ENCODE measurements at places on chromosomes 2 and 18. TPM values are rescaled to one million over a fixed set of nuclear protein-coding genes. Genes with fewer than 3 reads are reported as not detected.
A peak's percentile ranks its signal among the peaks of the same experiment; 100 is the strongest.

DNA sequence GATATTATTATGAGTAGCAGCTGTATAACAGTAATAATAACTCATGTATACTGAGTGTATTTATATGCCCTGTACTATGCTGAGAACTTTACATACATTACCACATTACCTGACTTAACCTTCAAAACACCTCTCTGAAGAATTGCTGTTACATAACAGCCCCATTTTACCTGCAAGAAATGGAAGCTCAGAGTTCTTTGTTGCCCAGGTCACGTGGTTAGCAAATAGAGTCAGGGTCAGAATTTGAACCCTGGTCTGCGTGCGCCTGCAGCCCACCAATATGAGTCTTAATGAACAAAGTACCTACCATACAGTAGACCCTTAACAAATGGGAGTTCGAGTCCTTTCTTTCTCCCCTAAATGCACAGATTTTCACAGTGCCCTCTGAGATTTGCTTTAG is 101.9 kb downstream of the MCFD2 start:
- DNase-seq = peak; percentile 14
- H3K27me3 ChIP-seq = no peaks in the 10 kb centered on the region
- H3K36me3 ChIP-seq = no peaks in the 10 kb centered on the region
- H3K4me1 ChIP-seq = peaks cover 21% of the 10 kb centered on the region
- H3K27ac ChIP-seq = peak overlapping the region; percentile 79

- H3K36me3 ChIP-seq = no peaks in the 10 kb centered on the region
- H3K27ac ChIP-seq = no peak overlapping the region
- H3K4me1 ChIP-seq = no peaks in the 10 kb centered on the region
- H3K27me3 ChIP-seq = no peaks in the 10 kb centered on the region
- DNase-seq = no peak
Observed at GRCh38 chr2:100070078-100070477, 72.3 kb downstream of the AFF3 start.

GRCh38 chr18:55907453-55908175 is 319.6 kb upstream of the TCF4 start:
- no peaks in the 10 kb centered on the region for H3K4me1 ChIP-seq
- H3K27me3 ChIP-seq = no peaks in the 10 kb centered on the region
- no peak for DNase-seq
- no peak overlapping the region for H3K27ac ChIP-seq
- no peaks in the 10 kb centered on the region for H3K36me3 ChIP-seq

DNA sequence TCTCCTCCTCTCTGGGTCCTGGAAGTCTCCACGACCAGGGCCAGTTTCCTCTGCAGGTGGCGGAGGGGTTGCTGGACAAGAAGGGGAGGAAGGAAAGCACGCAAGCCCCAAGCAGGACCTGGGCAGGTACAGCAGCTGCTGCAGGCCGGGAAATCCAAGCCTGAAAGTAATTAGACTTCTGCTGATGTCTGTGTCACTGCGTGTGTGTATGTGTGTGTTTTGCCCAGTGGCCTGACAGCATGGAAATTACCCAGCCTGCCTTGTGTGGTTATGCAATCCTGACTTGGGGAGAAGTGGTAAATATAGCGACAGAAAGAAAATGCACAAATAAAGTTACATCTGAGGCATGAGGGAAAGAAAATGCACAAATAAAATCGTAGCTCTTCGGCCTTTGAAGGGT is 121.8 kb upstream of the ZBTB14 start:
- no peaks in the 10 kb centered on the region for H3K4me1 ChIP-seq
- no peaks in the 10 kb centered on the region for H3K27me3 ChIP-seq
- no peak overlapping the region for H3K4me3 ChIP-seq
- H3K27ac ChIP-seq = no peak overlapping the region
- no peaks in the 10 kb centered on the region for H3K36me3 ChIP-seq

The AQP12B gene
- total RNA-seq = not detected

GRCh38 chr2:69309351-69310110 is 77.5 kb downstream of the GFPT1 start:
- no peaks in the 10 kb centered on the region for H3K36me3 ChIP-seq
- peak overlapping the region; percentile 88 for H3K27ac ChIP-seq
- no peak for DNase-seq
- no peaks in the 10 kb centered on the region for H3K27me3 ChIP-seq

- H3K36me3 ChIP-seq = no peaks in the 10 kb centered on the region
- no peaks in the 10 kb centered on the region for H3K4me1 ChIP-seq
- H3K27me3 ChIP-seq = no peaks in the 10 kb centered on the region
Observed at GRCh38 chr2:50059462-50059861, 905.1 kb upstream of the FSHR start.

The TLK1 gene
- 45.7 TPM for total RNA-seq

The LAMA1 gene
- total RNA-seq = 14.7 TPM

DNA sequence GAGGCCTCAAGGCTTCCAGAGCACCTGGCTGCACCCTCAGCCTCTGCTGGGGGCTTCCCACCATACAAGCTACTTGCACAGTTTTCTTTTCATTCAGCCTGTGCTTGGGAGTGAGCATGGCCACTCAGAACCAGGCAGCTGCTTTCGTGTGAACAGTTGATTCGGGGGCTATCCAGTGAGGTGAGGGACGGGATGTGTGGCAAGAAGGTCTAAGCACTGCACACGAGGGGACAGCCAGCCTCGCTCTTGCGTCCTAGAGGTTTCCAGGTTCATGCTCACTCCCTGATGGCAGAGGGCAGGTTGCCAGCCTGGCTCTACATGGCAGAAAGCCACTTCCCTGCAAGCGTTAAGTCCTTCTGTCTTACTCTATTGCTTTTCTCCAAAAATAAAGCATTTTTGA is 146.2 kb downstream of the MBP start:
- H3K4me3 ChIP-seq = no peak overlapping the region
- DNase-seq = no peak

DNA sequence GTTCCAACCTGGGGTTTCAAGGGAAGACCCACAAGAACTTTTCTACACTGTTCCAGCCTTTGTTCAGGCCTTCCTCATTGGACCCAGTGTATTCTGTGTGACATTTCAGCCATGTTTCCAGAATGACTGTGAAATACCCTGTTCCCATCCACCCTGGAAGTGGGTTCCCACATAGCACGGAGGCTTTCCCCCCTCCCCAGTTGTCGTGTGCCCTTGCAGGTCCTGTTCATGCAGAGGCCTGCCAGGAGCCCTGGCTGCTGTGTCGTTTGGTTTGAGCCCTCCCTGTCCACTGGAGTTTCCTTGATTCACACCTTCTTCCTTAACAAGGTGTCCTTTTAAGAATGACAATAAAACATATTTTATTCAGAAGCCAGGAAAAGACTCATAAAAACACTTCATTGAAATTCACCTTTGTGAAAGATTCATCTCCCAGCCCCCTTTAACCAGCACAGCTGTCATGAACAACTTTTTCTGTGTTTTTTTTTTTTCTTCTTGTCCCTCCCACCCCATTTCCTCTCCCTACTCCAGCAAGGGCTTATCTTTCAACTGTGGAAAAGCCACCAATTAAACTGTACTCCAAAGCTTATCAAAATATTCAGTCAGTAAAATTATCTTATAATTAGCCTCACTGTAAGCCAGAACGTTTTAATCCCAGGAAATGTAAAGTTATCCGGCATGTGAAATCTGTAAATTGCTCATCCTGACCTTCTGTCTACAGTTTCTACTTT is 106.4 kb downstream of the ACOXL start:
- no peak overlapping the region for H3K4me3 ChIP-seq
- H3K4me1 ChIP-seq = no peaks in the 10 kb centered on the region
- no peak for DNase-seq
